ENCODE measurements at places on chromosomes 13 and 19.
A peak's percentile ranks its signal among the peaks of the same experiment; 100 is the strongest.

- DNase-seq: no peak
These were observed 15.7 kb downstream of the CCDC124 start for GRCh38 chr19:17948514-17948900.

GRCh38 chr13:111531505-111531904, 211.1 kb downstream of the TEX29 start:
- DNase-seq: no peak

GRCh38 chr13:107585469-107586180, 629.7 kb downstream of the LIG4 start:
- peak; percentile 50 for DNase-seq

DNA sequence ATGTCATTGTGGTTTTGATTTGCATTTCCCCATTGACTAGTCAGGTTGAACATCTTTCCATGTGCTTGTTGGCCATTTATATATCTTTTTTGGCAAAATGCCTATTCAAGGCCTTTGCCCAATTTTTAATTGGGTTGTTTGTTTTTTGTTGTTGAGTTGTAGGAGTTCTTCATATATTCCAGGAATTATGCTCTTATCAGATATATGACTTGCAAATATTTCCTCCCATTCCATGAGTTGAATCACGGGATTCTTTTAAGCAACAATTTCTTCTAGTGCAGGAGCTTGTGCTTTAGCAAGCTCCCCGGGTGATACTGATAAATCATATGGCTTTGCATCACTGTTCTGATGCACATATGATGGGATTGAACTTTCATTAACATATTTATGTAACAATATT, 47.0 kb upstream of the FLT1 start:
- DNase-seq: no peak

DNA sequence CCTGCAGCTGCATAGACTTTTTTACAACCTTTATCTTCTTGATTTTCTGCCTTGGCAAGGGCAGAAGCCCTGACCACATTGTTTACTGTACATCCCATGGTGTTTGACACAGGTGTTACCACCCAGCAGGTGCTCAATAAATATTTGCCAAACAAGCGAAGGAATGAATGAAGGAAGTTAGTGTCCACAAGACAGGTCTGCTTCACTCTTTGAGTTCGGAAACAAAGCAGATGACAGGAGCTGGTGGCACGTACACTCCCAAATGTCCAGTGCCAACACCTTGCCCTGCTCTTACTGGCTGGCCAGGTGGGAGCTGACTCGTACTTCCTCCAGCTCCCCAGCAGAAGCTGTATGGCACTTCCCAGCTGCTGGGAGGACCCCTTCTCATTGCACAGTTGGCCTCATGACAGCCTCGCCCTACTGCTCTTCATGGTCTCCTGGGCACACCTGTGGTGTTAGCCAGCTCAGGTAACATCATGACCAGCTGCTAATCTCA, 22.0 kb upstream of the MUC16 start:
- DNase-seq: no peak

DNA sequence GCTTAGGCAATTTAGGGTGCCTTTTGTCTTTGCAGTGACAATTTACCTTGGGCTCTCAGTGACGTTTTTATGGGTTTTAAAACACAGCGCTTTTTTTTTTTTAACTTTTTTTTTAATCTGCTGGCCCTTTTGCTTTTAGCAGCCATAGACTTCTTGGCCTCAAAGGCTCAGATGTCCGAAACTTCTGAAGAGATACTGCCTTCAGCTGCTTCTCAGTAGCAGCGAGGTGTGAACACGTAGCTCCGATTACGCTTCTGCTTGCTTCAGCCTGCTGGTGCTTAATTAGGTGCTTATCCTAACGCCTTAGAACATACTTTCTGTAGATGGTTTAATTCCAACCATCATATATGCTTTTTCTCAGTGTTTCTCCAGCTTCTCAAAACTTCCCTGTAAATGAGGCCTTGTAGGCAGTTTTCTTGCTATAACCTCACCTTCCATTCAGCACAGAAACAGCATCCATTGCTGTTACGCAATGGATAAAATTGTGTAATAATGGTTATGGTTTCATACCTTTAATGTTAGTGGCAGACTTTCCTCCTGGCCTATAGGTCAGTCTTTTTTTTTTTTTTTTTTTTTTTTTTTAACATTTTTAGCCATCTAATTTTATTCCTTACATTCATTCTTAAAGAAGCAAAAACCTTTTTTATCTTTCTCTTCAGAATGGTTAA, 723.9 kb downstream of the GPC5 start:
- no peak for DNase-seq

DNA sequence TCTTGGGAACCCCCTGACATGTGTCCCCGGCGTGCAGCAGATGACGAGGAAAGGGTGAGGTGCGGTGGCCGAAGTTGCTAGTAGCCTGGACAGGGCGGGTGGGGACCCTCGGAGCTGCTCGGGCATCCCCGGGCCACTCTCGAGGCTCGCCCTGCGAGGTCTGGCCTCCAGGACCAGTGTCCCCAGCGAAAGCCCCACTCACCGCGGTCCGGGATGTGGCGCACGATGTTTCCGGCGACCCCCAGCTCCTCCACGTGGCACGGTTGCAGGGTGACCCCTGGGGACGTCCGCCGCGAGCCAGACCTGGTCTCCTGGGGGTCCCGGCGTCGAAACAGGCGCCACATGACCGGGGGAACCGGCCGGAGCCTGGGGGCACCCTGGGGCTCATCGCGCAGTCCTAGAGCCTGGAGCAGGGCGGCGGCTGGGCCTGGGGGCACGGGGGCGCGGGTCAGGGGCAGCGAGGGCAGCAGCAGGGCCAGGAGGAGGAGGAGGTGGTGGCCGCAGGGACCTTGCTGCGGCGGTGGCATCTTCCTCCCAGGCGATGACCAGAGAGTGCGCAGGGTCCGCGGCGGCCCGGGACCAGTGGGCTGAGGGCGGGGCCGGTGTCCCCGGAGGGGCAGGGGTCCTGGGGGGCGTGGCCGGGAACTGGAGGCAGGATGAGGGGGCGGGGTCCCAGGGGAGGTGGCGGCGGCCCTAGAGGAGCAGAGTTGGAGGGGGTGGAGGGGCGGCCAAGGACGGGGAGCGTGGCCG, 26.0 kb downstream of the CERS1 start:
- DNase-seq: no peak

DNA sequence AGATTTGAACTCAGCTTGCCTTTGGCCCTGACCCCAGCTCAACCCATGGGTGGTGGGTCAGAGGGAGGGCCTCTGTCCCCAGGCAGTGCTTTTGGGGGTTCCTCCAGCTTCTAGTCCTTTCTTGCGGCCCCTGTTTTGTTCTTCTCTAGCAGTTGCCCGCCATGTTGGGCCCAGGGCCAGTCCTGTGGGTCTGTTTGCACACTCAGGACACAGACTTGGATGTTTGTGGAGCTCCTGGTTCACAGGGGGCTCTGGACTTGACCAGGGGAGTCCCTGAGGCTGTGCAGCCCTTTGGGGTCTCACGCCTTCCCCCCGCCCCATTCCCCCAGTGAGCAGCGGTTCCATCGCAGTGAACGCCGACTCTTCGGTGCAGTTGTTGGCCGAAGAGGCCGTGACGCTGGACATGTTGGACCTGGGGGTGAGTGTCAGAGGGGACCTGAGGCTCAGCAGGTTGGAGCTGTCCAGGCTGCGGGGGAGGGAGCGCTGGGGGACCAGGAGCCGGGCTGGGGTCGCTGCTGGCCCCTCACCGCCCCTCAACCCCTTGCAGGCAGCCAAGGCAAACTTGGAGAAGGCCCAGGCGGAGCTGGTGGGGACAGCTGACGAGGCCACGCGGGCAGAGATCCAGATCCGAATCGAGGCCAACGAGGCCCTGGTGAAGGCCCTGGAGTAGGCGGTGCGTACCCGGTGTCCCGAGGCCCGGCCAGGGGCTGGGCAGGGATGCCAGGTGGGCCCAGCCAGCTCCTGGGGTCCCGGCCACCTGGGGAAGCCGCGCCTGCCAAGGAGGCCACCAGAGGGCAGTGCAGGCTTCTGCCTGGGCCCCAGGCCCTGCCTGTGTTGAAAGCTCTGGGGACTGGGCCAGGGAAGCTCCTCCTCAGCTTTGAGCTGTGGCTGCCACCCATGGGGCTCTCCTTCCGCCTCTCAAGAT, 2.5 kb downstream of the ATP5F1D start:
- peak; percentile 69 for DNase-seq

GRCh38 chr13:112769615-112770014, 79.8 kb downstream of the ATP11A start:
- no peak for DNase-seq

DNA sequence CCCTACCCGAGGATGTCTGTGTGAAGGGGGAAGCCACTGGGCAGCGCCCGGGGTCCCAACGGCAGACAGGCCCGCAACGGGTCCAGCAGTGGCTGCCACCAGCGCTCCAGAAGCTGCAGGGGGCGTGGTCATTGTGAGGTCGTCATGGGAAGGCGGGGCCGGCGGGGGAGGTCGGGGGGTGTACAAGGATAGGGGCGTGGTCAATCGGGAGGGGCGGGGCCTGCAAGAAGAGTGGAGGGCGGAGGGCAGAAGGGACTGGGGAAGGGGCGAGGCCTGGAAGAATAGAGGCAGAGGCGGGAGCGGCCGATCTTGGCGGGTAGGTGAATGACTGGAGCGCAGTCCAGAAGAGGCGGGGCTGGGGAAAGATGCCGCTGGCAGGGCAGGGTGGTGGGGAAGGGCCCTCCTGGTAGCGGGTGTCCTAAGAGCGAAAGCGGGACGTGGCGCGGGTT, 4.4 kb downstream of the FUZ start:
- no peak for DNase-seq

GRCh38 chr13:47545201-47546024, 455.7 kb downstream of the SUCLA2 start:
- DNase-seq: no peak
